Cardiac septum (tissue), 1 donor: ENCODE measurements at places on chromosomes 3 and 15. TPM values are rescaled to one million over a fixed set of nuclear protein-coding genes. Genes with fewer than 3 reads are reported as not detected.

SAMD7 gene
- total RNA-seq: not detected

ZBBX gene
- 0.78 TPM for total RNA-seq

DNA sequence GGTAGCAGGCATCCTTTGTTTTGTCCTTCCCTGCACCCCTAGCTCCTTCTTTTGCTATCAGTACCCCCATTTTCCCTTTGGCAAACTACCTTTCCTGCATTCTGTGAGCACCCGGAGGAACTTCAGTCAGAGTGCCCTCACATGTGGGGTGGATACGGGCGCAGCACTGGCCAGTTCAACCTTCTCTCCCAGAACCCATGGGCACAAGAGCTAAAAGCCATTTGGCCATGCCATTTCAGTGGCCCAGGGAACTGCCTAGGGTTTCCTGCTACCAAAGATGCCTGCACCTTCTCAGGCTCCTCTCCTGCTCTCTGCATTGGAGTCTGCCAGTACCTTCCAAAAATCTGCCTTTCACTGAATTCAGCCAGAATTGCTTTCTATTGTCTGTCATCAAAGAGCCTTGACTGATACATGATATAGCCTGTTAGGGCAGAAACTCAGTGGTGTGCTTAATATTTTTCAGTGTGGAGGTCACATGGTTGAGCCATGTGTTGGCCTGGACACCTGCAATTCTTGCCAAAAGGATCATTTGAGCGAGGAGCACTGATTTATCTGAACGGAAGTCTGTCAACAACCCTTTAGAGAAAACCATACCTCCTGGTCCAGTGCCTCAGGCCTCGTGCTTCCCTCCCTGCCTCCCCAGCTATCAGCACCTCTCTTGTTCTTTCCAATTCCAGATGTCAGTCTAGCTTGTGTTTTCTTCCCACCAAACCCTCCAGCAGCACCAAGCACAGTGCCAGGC is 27.0 kb upstream of the HHATL start:
- no peak for DNase-seq

- DNase-seq: no peak
Observed at GRCh38 chr3:46994801-46995731, 15.6 kb downstream of the NBEAL2 start.

GRCh38 chr15:36172955-36173354 is 406.5 kb upstream of the CDIN1 start:
- no peak for DNase-seq

FANCD2OS gene
- total RNA-seq: not detected

WNT5A gene
- total RNA-seq: 0.92 TPM

DNA sequence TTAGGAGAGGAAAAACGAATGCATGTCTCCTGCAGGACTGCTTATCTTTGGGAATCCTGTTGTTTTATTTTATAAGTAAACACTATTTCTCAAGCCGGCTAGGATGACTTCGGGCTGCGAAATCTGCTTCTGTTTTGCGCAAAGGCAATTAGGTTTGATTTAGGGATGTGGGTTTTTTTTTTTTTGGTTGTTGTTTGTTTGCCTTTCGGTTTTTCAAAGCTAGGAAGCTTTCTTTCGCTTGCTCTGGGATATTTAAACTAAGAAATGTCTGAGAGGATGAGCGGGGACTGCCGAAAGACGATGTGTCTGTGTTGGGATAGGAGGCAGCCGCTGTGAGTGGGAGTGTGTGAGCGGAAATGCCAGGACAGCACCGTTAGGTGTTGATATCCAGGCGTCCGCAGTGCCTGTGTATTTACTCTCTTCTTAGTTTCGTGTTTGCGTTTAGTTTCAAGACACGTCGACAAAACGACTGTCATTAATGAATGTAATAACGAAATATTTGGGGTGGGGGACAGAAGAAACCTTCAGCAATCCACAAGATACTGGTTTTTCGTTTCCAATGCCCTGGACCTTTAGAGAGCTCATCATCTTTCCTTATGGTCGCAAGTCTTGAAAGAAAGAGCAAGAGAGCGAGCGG is 604 bp downstream of the ISL2 start:
- DNase-seq: no peak

GRCh38 chr15:49187549-49188245 is 17.6 kb downstream of the GALK2 start:
- no peak for DNase-seq

MKRN3 gene
- total RNA-seq: 0.32 TPM

DNA sequence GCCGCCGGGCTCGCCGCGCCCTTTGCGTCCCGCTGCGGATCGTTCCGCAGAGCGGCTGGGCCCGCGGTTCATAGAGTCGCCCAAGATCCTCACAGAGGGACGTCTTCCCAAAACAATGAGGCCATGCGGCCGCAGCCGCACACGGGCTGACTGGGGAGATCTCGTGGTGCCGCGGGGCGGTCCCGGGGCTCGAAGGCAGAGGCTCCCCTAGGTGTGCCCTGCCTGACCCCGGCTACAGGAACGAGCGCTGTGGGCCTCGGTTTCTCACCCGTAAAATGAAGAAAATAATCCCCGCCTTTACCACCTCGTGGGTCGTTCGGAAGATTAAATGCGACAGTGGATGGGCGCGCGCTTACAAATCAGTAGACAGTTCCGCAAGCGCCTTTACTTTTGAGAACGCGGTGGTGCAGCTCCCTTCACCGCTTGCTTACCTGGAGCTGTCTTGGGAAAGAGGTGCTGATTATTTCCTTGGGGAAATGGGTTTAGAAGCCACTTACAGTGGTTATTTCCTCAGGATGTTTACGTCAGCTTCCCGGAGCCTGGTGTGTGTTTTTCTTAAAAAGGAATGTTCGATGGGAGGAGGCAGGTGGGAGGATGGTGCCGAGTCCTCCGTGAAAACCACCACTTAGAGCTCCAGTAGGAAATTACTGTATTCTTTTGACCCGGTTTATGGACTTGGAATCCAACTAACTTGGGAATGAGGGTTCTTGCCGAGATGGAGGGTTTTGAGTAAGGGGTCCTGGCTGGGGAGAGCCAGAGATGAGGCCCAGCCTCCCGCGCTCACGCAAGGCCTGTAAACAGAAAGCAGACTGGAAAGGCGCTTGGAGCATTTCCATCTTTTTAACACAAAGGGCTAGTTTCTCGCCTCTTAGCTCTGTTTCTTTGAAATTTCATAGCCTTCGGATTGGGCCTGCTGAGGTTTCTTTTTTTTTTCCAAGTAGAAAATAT is 1.9 kb upstream of the MEX3B start:
- DNase-seq: no peak

DNA sequence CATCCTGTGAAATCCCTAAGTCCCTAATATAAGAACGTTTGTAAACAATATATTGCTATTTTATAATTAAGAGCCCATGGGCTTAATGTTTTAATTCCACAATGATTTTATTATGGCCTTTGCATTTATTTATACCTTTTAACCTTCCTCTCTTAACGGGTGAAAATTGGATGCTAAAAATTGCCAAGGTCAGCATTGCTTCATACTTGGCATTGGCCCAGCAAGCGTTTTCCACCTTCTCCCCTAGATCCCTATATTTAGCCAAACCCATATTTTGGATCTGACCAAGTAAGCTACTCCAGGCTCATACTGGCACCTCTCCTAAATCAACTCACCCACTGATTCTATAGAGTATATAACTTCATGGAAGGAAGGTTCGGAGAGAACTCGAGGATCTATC is 188.0 kb upstream of the NR2F2 start:
- DNase-seq: no peak

- DNase-seq: no peak
Observed at GRCh38 chr15:60576044-60576443, 97.1 kb upstream of the ICE2 start.

GRCh38 chr3:97297032-97297431 is 467.5 kb upstream of the ARL6 start:
- no peak for DNase-seq

DNA sequence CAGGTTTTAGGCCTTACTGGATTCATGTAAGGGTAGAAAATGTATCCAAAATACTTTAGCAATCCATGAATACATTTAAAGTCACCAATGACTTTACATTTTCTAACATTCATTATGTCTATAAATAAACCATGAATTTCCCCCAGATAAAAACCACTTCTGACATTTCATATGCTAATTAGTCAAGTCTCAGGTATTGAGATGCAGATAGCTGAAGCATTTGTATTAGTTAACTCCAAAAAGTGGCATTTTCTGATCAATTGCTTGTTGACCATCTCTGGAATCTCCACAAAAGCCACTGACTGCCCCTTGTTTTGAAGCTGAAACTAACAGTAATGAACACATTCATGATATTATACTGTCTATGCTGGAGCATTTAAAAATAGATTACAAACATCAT is 68.4 kb upstream of the RAP2B start:
- no peak for DNase-seq

- DNase-seq: peak; percentile 6
Observed at GRCh38 chr3:52769786-52770455, 819 bp downstream of the NEK4 start.

- no peak for DNase-seq
Observed at GRCh38 chr3:56314842-56315241, 153.4 kb downstream of the ERC2 start.

DNA sequence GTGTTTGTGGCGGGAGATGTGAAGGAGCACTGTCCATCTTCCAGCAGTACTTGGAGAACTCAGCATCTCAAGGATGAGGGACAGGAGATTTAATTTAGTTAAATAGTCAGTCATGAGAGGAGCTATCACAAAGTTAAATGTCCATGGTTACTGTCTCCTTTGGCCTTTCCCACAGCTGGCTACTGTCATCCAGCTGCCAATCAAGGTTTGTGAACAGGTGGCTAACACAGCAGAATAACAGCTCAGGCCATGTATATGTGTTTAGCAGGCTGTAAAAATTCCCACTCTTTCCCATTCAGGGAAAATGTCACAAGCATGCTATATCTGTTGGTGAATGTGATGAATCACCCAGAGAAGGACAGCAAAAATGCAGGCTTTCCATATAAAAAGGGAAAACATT is 120.5 kb downstream of the TMEM108 start:
- no peak for DNase-seq

TM4SF4 gene
- not detected for total RNA-seq

DNA sequence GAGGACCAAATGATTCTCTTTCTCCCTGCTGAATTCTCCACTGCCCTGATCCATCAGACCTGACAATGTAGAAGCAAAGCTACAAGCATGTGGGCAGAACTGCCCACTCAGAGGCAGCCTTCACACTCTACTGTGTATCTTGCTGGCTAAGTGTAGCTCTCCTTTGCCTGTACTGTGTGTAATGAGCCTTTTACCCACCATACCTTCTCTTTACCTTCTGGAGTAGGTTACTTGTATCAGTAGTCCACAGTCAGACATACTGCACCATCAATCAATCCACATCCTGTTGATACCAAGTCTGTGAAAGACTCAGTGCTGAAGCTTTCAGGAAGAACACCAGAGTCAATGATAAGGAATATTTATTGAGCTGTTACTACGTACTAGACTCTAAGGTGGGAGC is 440.7 kb upstream of the ARHGEF26 start:
- no peak for DNase-seq

DNA sequence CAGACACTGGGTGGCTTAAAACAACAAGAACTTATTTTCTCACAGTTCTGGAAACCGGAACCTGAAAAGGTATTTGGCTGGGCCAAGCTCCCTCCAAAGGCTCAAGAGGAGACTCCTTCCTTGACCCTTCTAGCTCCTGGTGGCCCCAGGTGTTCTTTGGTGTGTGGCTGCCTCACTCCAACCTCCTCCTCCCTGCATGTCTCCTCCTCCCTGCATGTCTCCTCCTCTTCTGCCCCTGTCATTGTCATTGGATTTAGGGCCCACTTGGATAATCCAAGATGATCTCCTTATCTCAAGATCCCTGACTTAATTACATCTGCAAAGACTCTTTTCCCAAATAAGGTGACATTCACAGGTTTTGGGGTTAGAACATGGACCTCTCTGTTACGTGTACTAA is 69.8 kb upstream of the MFGE8 start:
- no peak for DNase-seq

GPR160 gene
- 0.78 TPM for total RNA-seq

DNA sequence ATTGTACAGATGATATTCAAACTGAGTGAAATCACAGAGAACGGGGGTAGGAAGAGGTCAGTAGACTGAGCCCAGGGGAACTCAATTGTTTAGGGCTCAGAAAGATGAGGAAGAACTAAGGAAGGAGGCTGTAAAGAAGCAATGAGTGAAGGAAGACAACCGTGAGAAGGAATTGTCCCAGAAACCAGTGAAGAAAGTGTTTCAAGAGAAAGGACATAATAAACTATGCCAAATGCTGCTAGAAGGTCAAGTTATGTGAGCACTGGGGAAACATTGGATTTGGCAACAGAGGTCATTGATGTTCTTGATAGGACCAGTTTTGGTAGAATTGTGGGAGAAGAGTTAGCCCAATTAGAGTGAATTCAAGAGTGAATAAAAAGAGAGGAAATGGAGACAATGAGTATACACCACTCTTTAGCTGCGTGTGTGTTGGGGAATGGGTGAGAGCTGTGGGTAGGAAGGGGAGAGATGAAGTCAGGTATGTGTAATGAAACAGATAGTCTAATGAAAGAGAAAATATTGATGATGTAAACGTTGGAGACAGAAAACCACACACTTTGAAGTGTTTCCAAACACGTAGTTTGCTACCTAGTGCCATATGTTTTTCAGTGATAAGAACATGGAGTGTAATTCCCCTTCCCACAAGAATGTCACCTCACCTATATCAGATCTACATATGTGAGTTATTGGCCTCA is 42.5 kb upstream of the MME start:
- DNase-seq: no peak

DNA sequence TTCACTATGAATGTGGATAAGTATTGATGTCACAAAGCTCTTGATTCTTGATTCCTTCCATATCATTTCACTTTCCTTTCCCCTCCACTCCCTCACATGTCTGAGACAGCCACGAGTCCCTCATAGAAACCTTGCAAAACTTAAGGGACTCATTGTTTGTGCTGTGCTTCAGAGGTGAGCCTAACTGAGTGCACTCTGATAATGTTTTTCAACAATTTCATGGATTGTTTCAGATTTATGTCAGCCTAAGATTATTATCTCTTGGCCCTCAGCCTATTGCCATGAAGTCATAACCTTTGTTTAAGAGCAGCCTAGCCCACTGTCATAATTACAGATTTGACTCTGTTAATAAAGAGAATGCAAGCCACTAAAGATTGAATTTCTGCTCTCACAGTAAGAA is 363.6 kb downstream of the MECOM start:
- no peak for DNase-seq

DNA sequence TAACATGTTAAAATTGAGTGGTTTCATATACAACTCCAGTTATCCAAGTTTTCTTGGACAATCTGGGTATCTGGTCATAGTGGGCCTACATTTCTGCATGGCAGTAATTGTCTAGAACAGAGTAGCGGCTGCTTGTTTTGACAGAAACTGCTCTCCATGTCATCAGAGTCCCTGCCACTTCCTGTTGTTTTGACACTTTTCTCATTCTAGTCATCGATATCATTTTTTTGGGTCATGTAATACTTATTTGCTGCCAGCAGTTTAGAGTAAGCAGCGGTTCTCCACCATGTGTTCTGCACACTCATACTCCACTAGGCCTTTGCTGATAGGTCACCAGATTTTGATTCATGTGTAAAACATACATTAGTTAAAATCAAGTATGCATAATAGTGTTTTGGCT is 81.5 kb downstream of the SLC25A26 start:
- no peak for DNase-seq

CACNA2D2 gene
- total RNA-seq: 1.4 TPM

- no peak for DNase-seq
Observed at GRCh38 chr3:124137216-124137615, 145.3 kb upstream of the ROPN1 start.
